Myocyte (in vitro differentiated cells): ENCODE measurements at places on chromosomes 12 and 14. TPM values are rescaled to one million over a fixed set of nuclear protein-coding genes. Genes with fewer than 3 reads are reported as not detected.

DNA sequence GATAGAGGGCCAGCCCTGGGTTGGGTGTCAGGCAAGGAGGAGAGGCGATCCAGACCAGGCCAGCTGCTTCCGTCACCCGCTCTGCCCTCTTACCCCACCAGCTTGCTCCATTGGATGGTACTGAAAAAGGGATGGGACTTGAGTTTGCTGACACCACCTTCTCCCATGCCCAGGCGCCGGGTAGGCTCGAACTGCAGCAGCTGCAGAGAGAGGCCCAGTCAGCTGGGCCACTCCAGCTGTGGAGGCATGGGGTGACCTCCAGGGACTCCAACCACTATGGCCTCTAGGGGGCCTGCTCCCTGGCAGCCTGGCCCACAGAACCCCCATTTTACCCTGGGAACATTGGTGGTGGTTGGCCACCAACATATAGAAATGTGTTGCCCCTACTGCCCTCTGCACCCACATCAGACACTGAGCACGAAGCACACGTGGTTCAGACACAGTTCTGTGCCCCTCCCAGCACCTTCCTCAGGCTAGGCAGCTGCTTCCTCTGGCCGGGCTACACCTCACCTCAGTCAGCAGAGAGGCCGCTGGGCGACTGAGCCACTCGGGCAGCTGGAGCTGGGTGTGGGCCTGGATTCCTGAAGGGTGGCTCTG is 16.0 kb downstream of the RPS6KL1 start:
- peak; percentile 75 for DNase-seq

GRCh38 chr12:38669081-38669480 is 236.3 kb downstream of the CPNE8 start:
- no peak for DNase-seq

GRCh38 chr14:102418169-102418852 is 55.6 kb downstream of the TECPR2 start:
- peak; percentile 87 for DNase-seq

- no peak for DNase-seq
Measured at GRCh38 chr14:85191986-85192385, 338.0 kb upstream of the FLRT2 start.

DNA sequence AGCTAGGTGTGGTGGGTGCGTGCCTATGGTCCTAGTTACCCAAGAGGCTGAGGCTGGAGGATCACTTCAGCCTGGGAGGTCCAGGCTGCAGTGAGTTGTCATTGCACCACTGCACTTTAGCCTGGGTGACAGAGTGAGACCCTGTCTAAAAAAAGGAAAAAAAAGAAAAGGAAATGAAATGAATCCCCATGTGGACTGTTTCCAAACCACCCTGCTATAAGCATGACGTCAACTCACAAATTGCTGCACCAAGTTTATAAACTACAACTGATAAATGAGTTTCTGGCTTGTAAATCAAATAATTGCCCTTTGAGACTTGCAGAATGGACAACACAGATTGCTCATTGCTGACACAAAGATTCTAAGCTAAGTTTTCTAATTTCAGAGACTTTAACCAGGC is 51.0 kb upstream of the STK38L start:
- peak; percentile 30 for DNase-seq

GRCh38 chr14:100122481-100123223 is 36.8 kb downstream of the DEGS2 start:
- peak; percentile 98 for DNase-seq

DNA sequence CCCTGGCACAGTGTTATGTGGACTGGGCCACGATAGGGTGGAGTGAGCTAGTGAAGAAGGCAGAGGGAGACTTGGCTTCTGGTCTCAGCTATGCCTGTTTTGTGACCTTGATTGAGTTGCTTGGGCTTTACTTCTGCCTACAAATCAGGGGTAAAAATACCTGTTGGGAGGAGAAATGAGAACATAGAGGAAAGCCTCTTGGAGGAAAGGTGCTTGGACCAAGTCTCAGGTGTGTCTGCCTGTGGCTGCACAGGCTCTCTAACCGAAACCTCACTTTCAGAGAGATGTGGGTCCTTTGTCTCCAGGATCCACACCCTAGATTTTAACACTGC is 4.9 kb downstream of the SDR39U1 start:
- no peak for DNase-seq

DNA sequence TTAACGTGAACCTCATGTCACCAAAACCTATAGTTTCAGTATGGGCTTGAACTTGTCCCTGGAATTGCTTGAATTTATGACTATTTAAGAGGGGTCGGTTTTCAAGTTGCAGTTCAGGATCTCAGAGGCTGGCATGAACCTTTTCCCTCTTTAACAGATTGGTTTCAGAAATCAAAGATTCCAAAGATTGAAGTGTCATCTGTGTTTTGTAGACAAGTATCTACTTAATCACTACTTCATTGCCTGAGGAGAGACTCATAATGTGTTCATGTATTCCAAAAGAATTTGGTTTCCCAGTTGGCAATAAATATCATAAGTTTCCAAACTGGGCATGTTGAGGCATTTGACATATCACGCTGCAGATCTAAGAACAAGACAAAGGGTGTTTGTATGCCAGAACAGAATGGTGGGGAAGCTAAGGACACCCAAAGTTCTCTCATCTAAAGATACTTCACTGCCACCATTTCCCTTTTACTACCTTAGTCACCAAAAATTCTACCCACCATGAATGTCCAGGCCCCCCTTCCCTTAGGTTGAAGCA is 199.5 kb downstream of the NUAK1 start:
- no peak for DNase-seq

DNA sequence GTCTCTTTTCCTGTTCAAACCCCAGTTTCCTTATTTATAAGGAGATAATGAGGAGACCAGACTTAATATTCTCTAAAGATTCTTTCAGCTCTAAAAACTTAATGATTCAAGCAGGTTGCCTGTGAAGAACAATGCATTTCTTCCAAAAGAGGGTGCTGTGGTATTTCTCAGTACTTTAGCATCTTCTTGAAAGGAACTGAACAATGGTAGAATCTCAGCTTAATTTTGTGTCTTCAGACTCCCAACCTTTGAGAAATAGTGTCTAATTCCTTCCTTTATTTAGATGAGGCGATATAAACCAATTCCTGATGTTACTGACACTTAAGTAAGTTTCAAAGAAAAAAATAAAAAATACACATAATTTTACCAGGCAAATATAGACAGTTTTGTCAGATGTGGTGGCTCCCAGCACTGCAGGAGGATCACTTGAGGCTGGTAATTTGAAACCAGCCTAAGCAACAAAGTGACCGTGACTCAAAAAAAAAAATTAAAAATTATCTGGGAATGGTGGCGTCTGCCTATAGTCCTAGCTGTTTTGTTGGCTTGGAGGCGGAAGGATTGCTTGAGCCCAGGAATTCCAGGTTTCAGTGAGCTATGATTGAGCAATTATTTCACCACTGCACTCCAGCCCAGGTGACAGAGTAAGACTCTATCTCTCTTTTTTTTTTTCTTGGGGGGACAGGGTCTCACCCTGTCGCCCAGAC is 76.9 kb upstream of the PSMA6 start:
- DNase-seq, result peak; percentile 61

- no peak for DNase-seq
Measured at GRCh38 chr14:58912799-58913432, 275.2 kb downstream of the DACT1 start.

DNA sequence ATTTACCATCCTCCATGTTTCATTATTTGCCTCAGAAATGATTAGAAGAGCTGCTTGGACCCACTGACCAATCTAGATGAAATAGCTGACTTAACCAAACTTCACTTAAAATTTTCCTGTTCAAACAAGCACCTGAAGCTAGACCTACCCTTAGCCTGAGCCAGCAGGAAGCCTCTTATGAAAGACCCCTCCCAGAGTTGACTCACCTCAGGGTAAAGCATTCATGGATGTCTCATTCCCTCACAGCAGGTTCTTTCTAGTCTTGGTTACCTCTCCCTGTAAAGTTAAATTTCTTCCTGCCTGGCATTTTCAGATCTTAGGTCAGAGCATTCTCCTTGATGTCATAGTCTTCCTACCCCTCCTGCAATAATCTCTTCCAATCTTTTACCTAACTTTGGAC is 1209.8 kb downstream of the FLRT2 start:
- no peak for DNase-seq

- no peak for DNase-seq
Measured at GRCh38 chr12:124314766-124315165, 19.9 kb downstream of the RFLNA start.

GRCh38 chr14:103854822-103855733 is 7.7 kb upstream of the PPP1R13B start:
- DNase-seq, result peak; percentile 21

Gene PTCSC3
- not detected in 2 replicates for total RNA-seq

Gene CELA1
- total RNA-seq, result not detected in 2 replicates

Gene AMN
- 0.59 and 0.68 TPM in 2 replicates for total RNA-seq

Gene FOXA1
- total RNA-seq, result 1.5 and 2.6 TPM in 2 replicates

Gene LGR5
- not detected in 2 replicates for total RNA-seq

Gene UBE2N
- total RNA-seq, result 40.3 and 57.6 TPM in 2 replicates

Gene CYP27B1
- total RNA-seq, result 1.2 TPM in 1 of 2 replicates, not detected in the other
